ENCODE measurements at places on chromosomes 12 and 14.

- no peak for DNase-seq
These were observed 484 bp downstream of the MIS18BP1 start for GRCh38 chr14:45252366-45253069.

GRCh38 chr12:31897781-31898503, 61.3 kb upstream of the RESF1 start:
- peak; percentile 19 for DNase-seq

DNA sequence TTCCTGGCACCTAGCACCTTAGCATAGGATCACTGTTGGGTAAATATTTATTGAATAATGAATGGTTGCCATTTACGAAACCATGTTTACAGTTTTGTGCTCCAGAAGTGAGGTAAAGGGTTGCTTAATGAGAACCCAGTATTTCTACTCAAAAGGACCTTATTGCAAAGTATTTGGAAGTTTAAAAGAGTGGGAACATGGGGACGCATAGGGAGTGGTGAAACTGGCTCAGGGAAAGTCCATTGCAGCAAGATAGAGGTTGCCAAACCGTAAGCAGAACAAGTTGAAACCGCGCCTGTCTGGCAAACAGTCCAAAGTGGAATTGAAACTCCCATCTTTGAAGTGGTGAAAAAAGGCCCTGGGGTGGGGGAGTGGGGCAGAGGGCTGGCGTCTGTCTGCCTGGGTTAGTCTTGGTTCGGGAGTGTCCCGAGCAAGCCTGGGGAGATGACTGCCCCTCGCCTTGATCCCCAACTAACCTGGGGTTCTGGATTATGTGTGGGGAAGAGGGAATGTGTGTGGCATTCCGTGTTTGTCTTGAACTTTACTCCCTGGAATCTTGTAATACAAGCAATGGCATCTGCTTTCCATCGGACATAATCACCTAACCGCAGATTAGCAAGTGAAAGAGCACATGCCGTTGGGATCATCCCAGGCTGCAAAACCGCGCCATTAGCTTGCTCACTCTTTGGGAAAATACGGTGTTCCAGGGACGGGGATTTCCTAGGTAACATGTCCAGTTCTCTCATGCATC, 7.2 kb downstream of the ALDH2 start:
- peak; percentile 77 for DNase-seq

DNA sequence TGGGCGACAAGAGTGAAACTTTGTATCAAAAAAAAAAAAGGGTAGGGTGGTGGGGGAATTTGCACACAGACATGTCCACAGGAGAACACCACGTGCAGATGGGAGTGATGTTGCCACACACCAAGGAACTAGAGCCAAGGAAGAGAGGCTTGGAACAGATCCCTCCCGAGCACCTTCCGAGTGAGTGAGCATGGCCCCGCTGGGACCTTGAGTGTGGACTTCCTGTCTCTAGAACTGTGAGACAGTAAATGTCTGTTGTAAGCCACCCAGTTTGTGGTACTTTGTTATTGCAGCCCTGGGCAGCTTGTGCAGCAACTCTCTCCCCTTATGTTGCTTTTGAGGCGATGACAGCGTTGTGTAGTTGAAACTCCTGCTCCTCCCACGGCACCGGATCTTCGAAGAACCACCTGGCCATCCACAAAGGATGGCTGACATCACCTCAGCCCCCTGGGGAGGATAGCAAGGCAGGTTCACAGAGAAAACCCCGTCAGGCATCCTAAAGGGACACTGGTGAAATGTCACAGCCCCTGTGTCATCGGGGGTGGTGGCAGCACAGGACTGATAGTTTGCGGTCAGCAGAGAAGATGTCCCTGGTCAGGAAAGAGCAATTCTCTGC, 54.7 kb upstream of the PLEKHG3 start:
- no peak for DNase-seq

- DNase-seq = no peak
These were observed 480.7 kb upstream of the DCN start for GRCh38 chr12:91663310-91663709.

GRCh38 chr12:82660541-82661325, 26.0 kb upstream of the TMTC2 start:
- DNase-seq = peak; percentile 35

DNA sequence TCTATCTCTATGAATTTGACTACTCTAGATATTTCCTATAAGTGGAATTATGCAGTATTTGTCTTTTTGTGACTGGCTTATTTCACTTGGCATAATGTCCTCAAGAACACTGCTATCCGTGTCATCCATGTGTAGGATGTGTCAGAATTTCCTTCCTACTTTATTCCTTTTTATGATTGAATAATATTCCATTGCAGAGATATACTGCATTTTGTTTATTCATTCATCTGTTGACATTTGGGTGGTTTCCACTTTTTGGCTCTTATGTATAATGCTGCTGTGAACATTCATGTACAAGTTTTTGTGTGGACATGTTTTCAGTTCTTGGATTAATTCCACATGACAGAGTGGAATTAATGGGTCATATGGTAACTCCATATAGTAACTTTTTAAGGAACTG, 45.7 kb upstream of the ATP2A2 start:
- no peak for DNase-seq

- no peak for DNase-seq
These were observed 168.5 kb upstream of the BMP4 start for GRCh38 chr14:54125109-54125508.

DNA sequence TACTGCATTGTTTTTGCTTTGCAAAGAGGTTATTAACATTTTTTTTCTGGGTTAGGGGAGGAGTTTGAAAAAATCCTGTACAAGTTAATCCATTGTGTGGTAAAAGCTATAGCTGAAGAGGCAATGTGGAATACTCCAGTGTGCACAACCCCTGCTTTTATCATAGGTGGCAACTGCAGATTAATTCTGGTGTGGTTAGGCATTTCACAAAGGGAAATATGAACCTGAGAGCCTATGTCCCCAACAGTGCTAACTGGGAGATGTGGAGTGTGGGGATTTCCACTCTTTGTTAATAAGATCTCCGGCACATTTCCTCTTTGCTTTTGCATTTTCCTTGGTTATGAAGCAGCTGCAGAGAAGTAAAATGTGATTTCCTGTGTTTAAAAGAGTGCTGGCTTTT, 33.6 kb downstream of the PRORP start:
- peak; percentile 49 for DNase-seq

DNA sequence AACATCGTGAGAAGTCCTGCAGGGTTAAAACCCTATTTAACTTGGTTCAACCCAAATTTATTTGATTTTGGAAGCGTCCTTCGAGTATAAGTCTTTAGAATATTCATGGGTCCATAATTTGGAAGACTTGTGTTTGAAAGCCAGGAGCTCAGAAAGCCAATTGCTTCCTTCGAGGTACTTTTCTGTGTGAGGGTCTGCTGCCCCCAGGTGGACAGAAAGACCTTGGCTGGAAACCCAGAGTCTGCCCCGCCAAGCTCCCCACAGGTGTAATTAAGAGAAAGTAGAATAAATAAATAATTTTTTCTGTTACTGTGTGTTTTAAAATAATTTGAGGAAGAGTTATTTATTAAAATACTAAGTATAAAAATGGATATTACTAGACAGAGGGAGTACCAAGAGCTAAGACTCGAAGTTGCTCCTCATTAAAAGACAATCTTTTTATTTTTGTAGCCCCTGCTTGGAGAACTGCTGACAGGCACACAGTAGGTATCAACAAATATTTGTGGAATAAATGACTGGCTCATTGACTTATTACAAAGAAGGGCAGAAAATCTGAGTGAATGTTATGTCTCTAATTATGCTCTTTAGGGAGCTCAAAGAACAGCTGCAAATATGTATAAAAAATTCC, 105.8 kb downstream of the PAH start:
- no peak for DNase-seq

- peak; percentile 85 for DNase-seq
These were observed 211.5 kb downstream of the PRKD1 start for GRCh38 chr14:29716150-29716549.

DNA sequence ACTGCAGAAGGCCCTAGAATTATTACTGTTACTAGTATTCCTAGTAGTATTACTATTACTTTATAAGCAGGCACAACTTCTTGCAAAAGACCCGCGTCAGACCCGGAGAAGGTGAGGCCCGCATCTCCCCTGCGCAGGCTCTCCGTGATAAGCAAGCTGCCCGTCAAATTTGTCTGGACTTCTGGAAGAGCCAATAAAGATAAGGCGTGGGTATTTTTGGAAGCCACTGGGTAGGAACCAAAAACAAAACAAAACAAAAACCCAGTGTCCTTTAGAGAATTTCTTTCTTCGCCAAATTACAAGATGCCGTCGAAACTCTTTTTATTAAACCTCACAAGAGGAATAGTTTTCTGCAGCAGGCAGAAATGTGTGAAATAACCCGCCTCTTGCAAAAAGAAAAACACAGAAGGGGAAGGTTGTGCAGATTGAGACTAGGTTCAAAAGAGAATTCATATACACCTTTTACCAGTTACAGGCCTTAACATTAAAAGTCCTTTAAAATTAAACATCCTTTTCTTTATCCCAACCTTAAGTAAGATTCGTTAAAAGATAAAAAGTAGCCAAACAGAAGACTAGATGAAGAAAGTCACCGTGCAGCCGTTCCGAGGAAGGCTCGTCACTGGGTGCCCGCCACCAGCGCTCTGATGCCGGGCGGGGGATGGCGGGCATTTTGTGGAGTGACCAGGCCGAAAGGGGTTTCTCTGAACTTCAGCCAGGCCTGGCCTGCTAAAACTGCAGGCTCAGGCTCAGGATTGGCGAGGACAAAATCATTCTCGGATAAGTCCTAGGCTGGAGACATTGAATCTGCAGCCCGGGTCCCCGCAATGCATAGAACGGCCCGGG, 1.6 kb downstream of the TBX5 start:
- DNase-seq = no peak

DNA sequence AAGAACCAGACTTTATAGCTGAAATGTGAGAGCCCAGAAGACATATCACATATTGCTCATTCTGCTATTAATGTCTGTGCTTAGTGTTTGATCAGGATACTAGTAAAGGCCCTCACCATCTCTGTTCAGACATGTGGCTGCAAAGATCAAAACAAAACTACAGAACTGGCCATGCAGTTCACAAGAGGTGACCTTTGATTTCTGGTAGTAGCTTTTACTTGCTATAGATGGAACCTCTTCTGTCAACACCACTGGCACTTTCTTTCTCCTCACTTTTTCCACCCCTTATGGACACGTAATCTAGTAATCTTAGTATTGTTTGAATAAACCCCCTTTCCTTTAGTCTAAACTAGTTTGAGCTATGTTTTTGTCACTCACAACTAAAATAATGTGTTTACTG, 214.8 kb downstream of the EPS8 start:
- no peak for DNase-seq

DNA sequence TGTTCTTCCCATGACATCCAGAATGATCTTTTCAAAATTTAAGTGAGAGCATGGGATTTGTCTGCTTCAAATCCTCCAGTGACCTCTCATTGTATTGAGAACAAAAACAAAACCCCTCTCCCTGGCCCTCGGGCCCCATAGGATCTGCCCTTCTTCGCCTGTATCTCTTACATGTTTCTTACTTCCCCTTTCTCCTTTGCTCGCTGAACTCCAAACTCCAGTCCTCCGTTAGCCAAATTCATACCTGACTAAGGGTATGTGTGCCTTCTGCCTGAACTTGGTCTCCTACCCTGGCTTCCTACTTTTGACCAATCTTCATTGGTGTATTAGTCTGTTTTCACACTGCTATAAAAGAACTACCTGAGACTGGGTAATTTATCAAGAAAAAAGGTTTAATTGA, 13.2 kb upstream of the TSPAN11 start:
- no peak for DNase-seq

GRCh38 chr12:124902916-124903315, 11.5 kb downstream of the UBC start:
- DNase-seq = no peak

- DNase-seq = peak; percentile 40
These were observed 10.0 kb downstream of the WNT1 start for GRCh38 chr12:48988030-48988649.

DNA sequence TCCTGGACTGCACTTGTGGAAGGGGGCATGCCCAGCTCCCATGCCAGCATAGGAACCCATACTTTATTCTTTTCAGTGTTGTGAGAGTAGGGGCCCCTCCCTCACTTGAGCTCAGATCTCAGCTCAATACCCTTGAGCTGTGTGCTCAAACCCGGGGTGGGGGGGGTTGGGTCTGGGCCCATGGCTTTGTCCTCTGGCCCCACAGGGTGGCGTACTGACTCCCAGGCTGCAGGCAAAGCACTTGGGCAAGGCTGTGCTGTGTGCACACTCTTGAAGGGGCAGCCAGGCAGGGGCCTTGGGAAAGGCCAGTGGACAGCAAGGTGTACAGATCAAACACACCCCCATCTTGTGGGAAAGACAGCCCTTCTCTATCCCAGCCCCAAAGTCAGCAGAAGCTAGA, 81.8 kb downstream of the WIF1 start:
- DNase-seq = no peak

DNA sequence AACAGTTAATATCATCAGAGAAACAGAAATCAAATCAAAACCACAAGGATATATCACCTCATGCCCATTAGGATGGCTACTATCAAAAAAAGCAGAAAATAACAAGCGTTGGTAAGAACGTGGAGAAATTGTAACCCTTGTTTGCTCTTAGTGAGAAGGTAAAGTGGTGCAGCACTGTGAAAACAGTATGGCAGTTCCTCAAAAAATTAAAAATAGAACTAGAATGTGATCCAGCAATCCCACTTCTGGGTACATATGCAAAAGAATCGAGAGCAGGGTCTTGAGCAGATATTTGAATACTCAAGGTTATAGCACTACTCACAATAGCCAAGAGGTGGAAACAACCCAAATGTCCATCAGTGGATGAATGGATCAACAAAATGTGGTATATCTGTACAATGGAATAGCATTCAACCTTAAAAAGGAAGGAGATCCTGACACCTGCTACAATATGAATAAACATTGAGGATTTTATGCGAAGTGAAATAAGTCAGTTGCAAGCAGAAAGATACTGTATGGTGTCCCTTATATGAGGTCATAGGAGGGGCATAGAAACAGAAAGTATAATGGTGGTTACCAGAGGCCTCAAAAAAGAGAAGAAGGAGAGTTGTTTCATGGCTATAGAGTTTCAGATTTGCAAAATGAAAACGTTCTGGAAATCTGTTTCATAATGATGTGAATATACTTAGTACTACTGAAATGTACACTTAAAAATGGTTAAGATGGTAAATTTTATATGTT, 131.0 kb upstream of the EEA1 start:
- no peak for DNase-seq

DNA sequence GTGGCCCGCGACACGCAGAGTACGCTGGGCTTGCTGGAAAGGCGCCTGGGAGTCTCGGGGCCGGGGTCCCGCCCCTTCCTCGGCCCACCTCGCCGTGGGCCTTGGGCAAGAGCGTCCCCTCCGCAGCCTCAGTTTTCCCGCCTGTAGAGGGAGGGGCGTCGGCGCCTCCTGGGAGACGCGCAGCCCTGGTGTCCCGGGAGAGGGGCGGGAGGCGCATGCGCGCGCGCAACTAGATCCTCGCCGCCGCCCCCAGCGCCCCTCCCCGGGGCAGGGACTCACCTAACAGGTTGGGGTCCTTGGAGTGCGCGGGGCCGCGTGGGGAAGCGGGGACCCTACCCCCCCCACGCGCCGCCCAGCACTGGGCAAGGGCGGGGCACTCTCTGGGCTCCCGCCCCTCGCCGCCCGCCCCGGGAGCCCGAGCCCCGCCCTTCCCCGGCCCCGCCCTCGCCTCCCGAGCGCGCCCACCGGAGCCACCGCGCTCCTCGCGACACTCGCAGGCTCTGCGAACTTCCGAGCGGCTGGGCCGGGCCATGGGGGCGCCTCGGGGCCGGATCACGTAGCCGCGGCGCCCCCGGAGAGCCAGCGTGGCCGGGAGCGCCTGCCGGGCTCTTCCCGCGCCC, at the start of gene KIF26A:
Gene KIF26A (plus strand): TSS at position 490 of the 620 bp plus-strand sequence. CDS start 136 bp downstream, outside the sequence.
- no peak for DNase-seq

- DNase-seq = no peak
These were observed 247.4 kb downstream of the GALC start for GRCh38 chr14:87745507-87746118.
